ENCODE measurements at places on chromosomes 5 and 9.
A peak's percentile ranks its signal among the peaks of the same experiment; 100 is the strongest.

- peak; percentile 69 for DNase-seq
Observed at GRCh38 chr5:5886812-5887486, 464.5 kb downstream of the ICE1 start.

- no peak for DNase-seq
Observed at GRCh38 chr5:73318308-73318719, 130.3 kb downstream of the FOXD1 start.

- no peak for DNase-seq
Observed at GRCh38 chr5:148384380-148384737, 601 bp downstream of the FBXO38 start.

GRCh38 chr9:69554945-69555344 is 117.2 kb downstream of the APBA1 start:
- no peak for DNase-seq

GRCh38 chr5:138138949-138139780 is at the start of gene NME5:
TSS of gene NME5 (minus strand) at chr5:138139428. CDS start at chr5:138138780, 648 bp downstream.
- peak; percentile 31 for DNase-seq

- DNase-seq: no peak
Observed at GRCh38 chr5:140609126-140609525, 23.8 kb downstream of the CD14 start.

DNA sequence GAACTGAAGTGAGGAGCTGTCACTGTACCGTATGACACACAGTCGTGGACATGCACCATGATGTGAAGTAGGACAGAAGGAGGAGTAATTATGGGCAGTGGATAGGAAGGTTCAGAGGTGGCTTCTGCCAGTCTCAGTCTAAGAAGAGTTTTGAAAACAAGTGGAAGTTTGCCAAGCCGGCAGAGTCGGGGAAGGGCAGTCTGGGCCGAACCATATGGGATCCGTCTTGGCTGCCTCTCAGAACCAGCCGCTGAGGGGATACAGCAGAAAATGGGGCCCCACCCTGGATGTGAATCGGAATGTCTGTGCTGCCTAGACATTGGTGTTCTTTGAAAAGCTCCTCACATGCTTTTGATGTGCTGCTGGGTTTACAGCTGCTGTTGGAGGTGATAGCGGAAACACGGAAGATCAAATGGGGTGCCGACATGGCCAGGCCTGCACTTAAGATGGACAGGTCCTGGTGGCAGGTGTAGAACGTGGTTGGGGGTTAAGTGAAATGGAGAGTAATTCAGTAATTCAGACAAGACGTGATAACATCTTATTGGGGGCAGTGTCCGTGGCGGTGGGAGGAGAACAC is 11.2 kb downstream of the SNX18 start:
- DNase-seq: no peak

DNA sequence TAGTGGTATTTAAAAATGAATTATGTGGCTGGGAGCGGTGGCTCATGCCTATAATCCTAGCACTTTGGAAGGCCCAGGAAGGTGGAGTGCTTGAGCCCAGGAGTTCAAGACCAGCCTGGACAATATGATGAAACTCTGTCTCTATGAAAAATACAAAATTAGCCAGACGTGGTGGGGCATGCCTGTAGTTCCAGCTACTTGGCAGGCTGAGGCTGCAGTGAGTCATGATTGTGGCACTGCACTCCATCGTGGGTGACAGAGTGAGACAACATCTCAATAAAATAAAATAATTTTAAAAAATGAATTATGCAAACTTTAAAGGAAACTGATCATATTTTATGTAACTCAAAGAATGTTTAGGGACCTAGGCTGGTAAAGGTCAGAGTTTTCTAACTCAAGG is 310.8 kb upstream of the DMRT1 start:
- DNase-seq: no peak

GRCh38 chr5:37846786-37847310 is 7.0 kb upstream of the GDNF start:
- DNase-seq: no peak

DNA sequence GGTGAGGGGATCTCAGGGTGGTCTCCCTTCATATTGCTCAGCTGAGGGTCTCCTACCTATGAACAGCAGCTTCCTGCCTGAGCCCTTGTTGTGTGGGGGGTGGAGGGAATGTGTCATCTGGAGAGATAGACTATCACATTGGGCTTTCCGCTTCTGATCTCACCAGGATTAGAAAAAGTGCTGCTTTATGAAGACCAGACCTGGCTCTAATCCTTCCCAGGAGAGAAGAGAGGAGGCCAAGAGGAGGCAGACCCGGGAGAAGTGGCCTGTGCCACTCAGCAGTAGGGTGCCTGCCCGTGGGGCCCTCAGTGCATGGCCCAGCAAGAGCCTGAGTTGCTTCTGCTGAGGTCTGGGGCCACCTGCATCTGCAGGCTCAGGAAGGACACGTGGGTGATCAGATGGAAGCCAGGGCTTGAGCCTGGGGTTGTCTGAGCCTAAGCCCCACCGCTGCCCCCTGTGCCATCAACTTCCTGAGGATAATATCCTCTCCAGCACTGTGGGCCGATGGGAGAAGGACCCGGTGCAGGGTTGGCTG is 22.1 kb upstream of the COL5A1 start:
- DNase-seq: no peak

GRCh38 chr5:160555581-160555970 is 133.9 kb downstream of the PTTG1 start:
- DNase-seq: no peak

GRCh38 chr9:130372057-130372456 is 72.7 kb upstream of the ASS1 start:
- DNase-seq: no peak

DNA sequence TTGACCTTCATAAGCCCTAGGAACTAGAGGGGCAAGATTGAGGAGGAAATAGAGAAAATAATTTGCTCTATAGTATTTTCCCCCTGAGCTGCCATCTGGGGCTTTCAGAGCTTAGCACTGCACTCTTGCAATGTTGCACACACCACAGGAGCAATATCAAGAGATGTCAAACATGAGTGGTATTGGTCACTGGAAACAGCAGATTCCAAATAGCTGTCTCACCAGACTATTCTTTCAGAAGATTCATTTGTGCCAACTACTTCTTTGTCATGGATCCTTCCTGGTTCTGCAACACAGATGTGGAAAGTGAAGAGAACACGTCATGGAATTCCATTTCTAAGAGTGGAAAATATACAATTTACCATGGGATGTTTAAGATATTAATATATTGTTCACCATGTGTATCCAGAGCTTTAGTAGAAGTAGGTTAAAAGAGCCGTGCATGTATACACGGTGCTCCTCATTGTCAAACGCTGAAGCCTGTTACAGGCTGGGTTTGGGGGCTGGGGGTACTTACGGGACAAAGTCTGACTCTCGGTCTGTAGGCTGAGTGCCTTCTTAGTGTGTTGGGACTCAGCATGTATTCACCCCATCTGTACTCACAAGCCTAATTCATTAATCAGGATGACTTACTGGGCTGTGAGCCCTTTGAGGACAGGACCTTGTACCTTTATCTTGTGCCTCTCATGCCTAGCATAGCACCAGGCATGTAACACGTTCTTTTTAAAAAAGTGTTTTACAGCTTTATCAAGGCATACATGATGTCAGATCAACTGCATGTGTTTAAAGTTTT is 31.4 kb upstream of the GDNF start:
- DNase-seq: no peak

- DNase-seq: no peak
Observed at GRCh38 chr9:99389087-99390033, 167.3 kb downstream of the SEC61B start.

DNA sequence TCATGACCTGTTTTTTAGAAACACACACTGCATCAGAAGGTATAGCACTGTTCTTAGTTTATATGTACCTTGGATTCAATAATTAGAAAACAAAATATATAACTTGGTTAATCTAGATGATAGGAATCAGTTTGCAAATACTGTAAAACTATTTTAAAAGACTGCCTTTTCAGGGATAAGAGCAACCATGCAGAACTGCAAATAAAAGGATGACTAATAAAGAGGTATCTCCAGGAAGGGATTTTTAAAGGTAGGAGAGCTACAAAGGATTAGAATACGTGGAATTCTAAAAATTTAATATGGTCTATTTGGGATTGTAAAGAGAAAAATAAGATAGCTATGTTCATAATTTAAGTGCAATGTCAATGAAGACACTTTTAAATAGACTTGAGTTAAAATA is 9.4 kb downstream of the GABRA1 start:
- no peak for DNase-seq

DNA sequence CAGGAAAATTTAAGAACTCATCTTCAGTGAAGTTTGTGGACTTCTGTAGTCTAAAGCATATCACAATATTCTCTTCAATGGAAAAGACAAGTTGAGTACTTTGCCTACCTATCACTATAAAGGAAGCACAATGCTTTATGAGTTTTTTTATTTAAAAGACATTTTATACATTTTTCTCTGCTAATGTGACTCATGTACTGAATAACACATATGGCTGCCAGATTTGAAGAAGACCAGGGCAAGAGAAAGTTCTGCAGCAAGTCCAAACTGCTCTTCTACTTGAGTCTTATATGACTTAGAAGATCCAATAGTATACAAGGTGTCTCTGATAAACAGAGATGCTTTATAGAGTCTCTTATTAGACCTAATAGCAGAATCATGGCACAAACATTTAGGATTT is 978.4 kb downstream of the TLE4 start:
- no peak for DNase-seq

- no peak for DNase-seq
Observed at GRCh38 chr5:171888051-171888481, 102.4 kb downstream of the SMIM23 start.

DNA sequence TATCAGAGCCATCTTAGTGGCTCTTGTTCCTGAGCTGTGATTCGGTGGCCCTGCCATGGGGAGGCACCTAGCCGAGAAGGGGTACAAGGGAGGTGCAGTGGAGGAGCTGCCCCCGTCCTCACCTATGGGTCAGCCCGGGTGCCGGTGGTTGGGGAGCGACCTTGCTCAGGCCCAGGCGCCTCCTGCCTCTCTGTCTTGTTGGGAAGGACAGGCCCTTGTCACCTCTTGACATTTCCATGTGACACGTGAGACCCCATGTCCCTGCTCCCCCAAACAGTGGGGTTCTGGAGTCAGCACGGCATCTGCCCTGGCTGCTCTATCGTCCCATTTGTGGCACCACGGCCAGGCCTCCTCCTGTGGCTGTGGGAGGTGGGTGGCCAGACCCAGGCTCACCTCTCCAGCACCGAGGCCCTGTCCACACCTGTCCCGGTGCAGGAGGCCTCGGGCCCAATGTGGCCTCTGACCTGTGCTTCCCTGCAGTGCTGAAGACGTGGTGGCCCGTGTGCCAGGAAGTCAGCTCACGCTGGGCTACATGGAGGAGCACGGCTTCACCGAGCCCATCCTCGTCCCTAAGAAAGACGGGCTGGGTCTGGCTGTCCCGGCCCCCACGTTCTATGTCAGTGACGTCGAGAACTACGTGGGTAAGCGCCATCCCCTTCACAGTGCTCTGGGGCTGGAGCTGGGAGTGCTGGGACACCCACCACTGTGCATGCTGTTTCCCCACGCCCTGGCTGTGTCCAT is 68.9 kb downstream of the PHF2 start:
- no peak for DNase-seq

GRCh38 chr9:103734471-103734870 is 359.6 kb upstream of the SMC2 start:
- DNase-seq: no peak

DNA sequence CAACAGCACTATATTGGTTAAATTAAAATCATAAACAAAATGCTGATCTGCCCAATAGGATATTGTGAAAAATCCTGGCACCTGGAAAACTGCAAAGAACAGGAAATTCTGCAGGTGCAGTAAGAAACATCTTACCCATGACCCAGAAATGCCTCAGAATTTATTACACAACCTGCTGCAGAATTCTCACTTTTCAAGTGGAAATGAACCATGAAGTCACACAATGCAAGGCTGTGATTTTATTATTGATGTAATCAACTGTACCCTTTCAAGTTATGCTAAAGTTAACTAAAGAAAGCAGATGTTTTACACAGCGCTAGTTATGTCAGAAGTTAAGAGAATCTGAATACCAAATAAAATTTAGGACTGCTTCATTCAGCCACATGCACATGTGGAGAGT is 6.0 kb downstream of the STRBP start:
- DNase-seq: no peak

DNA sequence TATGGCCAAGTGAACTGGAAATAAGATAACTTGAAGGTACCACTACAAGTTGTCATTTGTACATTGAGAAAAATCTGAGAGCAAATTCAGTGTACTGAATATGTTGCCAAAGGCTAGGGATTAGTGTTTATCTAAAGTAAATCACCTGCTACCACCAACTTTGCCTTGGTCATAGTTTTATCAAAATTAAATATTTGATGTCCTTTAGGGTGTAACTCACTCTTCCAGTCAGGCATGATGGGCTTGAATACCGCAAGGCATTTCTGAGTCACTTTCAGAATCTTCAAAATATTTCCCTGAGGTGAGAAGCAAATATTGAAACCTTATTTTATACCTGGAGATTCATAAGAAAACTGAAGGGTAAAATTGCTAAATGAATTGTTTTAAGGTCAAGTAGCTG is 1338.6 kb upstream of the ACO1 start:
- DNase-seq: no peak

GRCh38 chr9:69937360-69937759 is 106.3 kb upstream of the MAMDC2 start:
- no peak for DNase-seq

Data from stimulated activated CD8-positive, alpha-beta memory T cell treated with anti-CD3 and anti-CD28 coated beads, Interleukin-4, amount 100 ng/mL, for 48 hours (primary cell).